Transverse colon (tissue), 4 donors: ENCODE measurements at places on chromosomes 12 and 14. TPM values are rescaled to one million over a fixed set of nuclear protein-coding genes. Genes with fewer than 3 reads are reported as not detected.

The IQSEC3 gene
- 0.16 TPM for total RNA-seq

The ALKBH2 gene
- total RNA-seq: not detected

The MSI1 gene
- total RNA-seq: 0.82 TPM

The LRRC9 gene
- not detected for total RNA-seq

The TSPAN11 gene
- 3.0 TPM for total RNA-seq

The VWF gene
- total RNA-seq: 51.3 TPM

The C14orf132 gene
- total RNA-seq: 5.9 TPM

The PALS1 gene
- 48.7 TPM for total RNA-seq

The IGF1 gene
- total RNA-seq: 15.5 TPM

The B4GALNT3 gene
- 166 TPM for total RNA-seq

- no peaks in the 10 kb centered on the region for H3K4me1 ChIP-seq
- H3K27ac ChIP-seq: no peak overlapping the region
- no peak overlapping the region for H3K4me3 ChIP-seq
- DNase-seq: no peak
Observed at GRCh38 chr12:46886541-46887041, 60.8 kb upstream of the SLC38A4 start.

- H3K4me1 ChIP-seq: peaks cover 27% of the 10 kb centered on the region
- no peak for DNase-seq
- H3K27ac ChIP-seq: no peak overlapping the region
- no peaks in the 10 kb centered on the region for H3K27me3 ChIP-seq
- no peaks in the 10 kb centered on the region for H3K36me3 ChIP-seq
Observed at GRCh38 chr14:71362282-71362681, 455.0 kb downstream of the PCNX1 start.

- H3K27ac ChIP-seq: no peak overlapping the region
- peaks cover 41% of the 10 kb centered on the region for H3K36me3 ChIP-seq
- no peaks in the 10 kb centered on the region for H3K27me3 ChIP-seq
- no peaks in the 10 kb centered on the region for H3K4me1 ChIP-seq
- no peak for DNase-seq
- no peak overlapping the region for H3K4me3 ChIP-seq
Observed at GRCh38 chr12:2804393-2805142, 7.9 kb upstream of the ITFG2 start.

GRCh38 chr14:30708157-30708556 is 86.0 kb downstream of the SCFD1 start:
- H3K4me3 ChIP-seq: no peak overlapping the region
- H3K27ac ChIP-seq: no peak overlapping the region
- no peak for DNase-seq
- H3K4me1 ChIP-seq: no peaks in the 10 kb centered on the region

DNA sequence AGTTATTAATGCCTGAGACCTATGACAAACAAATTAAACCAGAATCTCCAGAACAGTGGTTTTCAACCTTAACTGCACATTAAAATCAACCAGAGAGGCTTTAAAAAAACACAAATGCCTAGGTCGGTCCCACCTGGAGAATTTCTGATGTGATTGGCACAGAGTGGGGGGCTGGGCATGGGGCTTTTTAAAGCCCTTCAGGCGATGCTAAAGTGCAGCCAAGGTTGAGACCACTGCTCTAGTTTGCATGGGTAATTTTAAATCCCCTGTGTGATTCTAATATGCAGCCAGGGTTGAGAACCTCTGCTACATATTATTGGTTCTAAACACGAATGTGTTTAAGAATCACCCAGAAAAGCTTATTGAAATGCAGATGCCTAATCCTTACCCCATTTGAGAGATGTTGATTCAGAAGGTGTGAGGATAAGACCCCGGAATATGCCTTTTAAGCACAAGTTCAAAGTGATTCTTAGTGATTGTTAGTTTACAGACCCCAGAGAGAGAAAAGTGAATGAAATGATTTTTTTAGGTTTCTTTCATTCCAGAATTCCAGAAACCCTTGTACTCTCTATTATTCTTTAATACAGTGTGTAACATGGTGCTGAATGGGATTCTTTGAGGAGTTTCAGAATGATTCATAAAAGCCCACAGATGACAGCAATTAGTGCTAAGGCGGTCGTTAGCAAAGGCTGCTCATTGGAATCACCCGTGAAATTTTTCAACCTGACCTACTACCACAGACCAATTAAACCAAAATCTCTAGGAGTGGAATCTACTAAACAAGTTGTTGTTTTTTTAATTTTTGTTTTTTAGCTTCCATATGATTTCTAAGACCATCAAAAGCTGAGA is 44.9 kb downstream of the LIN7A start:
- H3K4me3 ChIP-seq: no peak overlapping the region
- H3K27ac ChIP-seq: no peak overlapping the region
- H3K27me3 ChIP-seq: no peaks in the 10 kb centered on the region
- no peaks in the 10 kb centered on the region for H3K4me1 ChIP-seq
- H3K36me3 ChIP-seq: no peaks in the 10 kb centered on the region

DNA sequence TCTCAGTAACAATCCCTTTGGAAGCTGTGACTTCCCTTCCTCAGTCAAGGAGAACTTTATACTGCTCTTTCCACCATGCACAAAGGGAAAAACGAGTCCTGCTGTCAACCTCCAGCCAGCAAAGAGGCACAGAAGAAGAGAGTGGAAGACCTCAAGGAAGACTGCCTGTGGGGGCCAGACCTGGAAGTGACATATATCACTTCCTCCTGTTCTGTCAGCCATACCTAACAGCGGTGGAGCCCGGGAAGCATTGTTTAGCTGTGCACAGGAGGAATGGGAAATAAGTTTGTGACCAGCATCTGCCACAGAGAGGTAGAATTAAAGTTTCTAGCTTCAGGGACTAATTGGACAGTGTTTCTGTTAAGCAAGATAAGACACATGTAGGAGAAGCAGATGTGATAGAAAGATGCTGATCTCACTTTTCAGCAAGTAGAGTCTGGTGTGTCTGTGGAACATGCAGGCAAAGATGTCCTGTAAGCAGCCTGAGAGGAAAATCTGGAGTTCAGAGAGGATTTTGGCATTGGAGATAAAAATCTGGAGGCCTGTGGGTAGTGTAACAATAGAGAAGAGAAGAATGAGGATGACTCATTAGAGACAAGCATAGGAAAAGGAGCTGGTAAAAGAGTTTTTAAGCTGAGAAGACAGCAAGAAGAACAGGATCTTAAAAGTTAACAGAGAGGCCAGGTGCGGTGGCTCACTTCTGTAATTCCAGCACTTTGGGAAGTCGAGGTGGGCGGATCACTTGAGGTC is 141.6 kb upstream of the CPSF6 start:
- H3K36me3 ChIP-seq: no peaks in the 10 kb centered on the region
- DNase-seq: no peak
- no peaks in the 10 kb centered on the region for H3K27me3 ChIP-seq
- no peak overlapping the region for H3K4me3 ChIP-seq

DNA sequence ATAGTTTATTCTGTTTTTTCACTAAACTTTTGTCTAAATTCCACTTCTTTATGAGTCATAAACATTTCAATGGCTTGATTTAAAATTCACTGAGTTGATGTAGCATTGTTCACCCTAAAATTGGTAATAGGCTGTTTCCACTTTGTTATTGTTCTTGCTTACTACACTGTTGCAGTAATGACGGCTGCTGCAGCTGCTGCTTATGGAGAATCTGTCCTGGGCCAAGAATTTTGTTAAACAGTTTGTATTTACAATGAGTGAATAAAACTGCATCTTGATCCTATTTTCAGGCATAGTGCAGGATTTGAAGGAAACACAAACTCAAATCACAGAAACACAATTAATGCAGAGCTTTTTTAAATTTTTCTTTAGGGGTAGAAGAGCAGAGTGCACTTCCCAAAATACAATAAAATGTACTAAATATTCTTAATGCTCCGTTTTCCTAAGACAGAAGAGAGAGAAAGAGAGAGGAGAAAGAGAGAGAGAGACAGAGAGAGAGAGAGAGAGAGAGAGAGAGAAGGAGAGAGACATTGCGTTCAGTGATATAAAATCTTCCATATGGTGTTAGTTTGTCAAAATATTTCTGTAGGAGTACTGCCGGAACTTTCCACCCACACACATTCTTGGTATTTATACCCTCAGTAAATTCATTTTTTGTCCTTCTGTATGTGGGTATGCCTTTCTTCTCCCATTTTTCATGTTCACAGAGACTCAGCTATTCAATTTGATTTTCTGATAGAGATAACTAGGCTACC is 266.4 kb downstream of the LRFN5 start:
- no peak overlapping the region for H3K27ac ChIP-seq
- no peak for DNase-seq
- H3K27me3 ChIP-seq: no peaks in the 10 kb centered on the region

GRCh38 chr14:73463411-73463810 is 5.1 kb upstream of the NUMB start:
- H3K27me3 ChIP-seq: no peaks in the 10 kb centered on the region
- H3K4me3 ChIP-seq: peak overlapping the region; percentile 35
- peaks cover 69% of the 10 kb centered on the region for H3K4me1 ChIP-seq
- H3K27ac ChIP-seq: peak overlapping the region; percentile 87
- peak; percentile 26 for DNase-seq
- H3K36me3 ChIP-seq: no peaks in the 10 kb centered on the region

DNA sequence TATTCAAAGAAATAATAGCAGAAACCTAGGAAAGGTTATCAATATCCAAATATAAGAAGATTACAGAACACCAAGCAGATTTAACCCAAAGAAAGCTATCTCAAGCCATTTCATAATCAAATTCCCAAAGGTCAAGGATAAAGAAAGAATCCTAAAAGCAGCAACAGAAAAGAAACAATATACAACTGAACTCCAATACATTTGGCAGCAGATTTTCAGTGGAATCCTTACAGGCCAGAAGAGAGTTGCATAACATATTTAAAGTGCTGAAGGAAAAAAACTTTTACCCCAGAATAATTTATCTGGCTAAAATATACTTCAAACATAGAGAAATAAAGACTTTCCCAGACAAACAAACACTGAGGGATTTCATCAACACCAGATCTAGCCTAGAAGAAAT is 54.3 kb downstream of the DENND5B start:
- no peaks in the 10 kb centered on the region for H3K27me3 ChIP-seq
- H3K36me3 ChIP-seq: no peaks in the 10 kb centered on the region
- H3K4me3 ChIP-seq: no peak overlapping the region
- peaks cover 15% of the 10 kb centered on the region for H3K4me1 ChIP-seq
- no peak overlapping the region for H3K27ac ChIP-seq

GRCh38 chr14:21902561-21903181 is 229.1 kb upstream of the OR4E1 start:
- no peak overlapping the region for H3K4me3 ChIP-seq
- H3K36me3 ChIP-seq: no peaks in the 10 kb centered on the region
- no peaks in the 10 kb centered on the region for H3K4me1 ChIP-seq
- no peak for DNase-seq
- H3K27ac ChIP-seq: no peak overlapping the region
- H3K27me3 ChIP-seq: no peaks in the 10 kb centered on the region

GRCh38 chr12:46998811-46999368 is 80.5 kb upstream of the PCED1B start:
- no peaks in the 10 kb centered on the region for H3K27me3 ChIP-seq
- no peak overlapping the region for H3K27ac ChIP-seq
- DNase-seq: no peak
- no peaks in the 10 kb centered on the region for H3K4me1 ChIP-seq
- no peaks in the 10 kb centered on the region for H3K36me3 ChIP-seq

DNA sequence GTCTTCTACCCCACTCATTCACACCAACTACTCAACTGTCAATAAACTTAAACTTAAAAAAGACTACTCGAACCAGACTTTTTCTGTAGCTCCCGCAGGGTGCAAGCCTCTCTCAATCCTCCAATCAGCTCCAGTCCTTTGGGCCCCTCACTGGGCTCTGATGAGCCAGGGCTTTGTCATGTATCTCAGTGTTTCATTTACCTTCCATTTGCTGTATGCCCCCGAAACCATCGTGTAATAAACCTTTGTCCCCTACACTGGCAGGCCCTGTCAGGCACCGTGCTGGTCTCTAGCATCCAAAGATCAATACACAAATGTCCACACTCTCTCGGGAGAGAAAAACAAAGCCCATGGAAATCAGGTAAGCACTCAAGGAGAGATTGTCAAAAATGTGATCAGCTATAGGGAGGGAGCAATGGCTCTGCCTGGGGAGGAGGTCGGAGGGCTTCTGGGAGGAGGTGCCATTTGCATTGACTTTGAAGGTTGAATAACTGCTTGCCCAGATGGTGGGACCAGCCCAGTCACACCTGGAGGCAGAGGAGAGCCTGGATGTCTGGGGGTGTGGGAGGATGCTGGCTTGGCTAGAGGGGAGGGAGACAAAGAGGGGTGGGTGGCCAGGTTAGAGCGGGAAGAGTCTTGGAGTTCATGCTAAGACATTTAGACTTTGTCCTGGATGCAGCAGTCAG is 42.1 kb upstream of the DICER1 start:
- H3K27me3 ChIP-seq: no peaks in the 10 kb centered on the region
- no peaks in the 10 kb centered on the region for H3K4me1 ChIP-seq
- H3K27ac ChIP-seq: no peak overlapping the region
- no peak for DNase-seq

GRCh38 chr12:4116251-4117111 is 157.1 kb upstream of the CCND2 start:
- no peak overlapping the region for H3K4me3 ChIP-seq
- peak overlapping the region; percentile 75 for H3K27ac ChIP-seq
- no peaks in the 10 kb centered on the region for H3K36me3 ChIP-seq

GRCh38 chr14:72559202-72559601 is 334.7 kb downstream of the DPF3 start:
- DNase-seq: no peak
- no peaks in the 10 kb centered on the region for H3K27me3 ChIP-seq
- no peaks in the 10 kb centered on the region for H3K36me3 ChIP-seq
- H3K4me1 ChIP-seq: no peaks in the 10 kb centered on the region
- H3K27ac ChIP-seq: no peak overlapping the region

DNA sequence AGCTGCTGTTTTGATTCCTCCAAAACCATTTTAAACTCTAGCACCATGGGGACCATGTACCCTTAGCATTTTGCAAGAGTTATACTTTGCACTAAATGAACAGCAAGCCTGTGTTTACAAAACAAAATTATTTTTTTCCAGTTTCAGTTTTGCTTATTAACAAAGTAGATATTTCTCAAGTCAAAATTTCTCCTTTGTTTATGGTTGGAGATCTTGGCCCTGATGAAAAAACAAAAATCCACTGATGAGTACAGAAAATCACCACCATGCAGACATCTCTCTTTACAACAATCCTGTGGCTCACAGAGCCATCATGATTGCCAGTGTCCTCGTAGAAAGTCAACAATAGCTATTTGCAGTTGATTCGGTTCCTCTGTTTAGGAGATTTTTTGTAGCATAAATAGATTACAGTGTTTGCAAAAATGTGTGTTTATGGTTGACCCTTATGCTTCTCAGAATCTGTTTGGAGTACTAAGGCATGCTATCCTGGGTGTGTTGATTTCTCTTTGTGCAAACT is 201.1 kb upstream of the NUDT4 start:
- H3K36me3 ChIP-seq: no peaks in the 10 kb centered on the region
- no peaks in the 10 kb centered on the region for H3K27me3 ChIP-seq
- peaks cover 24% of the 10 kb centered on the region for H3K4me1 ChIP-seq
- no peak overlapping the region for H3K4me3 ChIP-seq

DNA sequence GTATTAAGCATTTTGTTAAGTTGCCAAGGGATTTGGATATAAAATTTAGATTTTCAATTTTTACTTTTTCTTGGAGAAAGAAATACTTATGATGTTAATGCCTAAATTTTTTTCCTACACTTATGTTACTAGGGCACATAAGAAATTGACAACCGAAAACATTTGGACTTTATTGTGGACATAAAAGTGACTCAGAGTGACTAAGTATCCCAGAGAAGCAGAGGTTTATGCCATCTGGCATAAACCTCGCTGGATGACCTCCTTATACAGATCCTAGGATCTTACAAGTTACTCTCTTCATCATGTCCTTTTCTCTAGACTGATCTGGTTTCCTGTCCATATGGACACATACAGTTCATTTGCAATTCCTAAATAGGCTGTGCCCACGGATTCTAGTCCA is 89.8 kb downstream of the RERG start:
- no peaks in the 10 kb centered on the region for H3K4me1 ChIP-seq
- H3K36me3 ChIP-seq: no peaks in the 10 kb centered on the region
- no peak overlapping the region for H3K4me3 ChIP-seq
- no peak for DNase-seq
- H3K27ac ChIP-seq: peak overlapping the region; percentile 14
- no peaks in the 10 kb centered on the region for H3K27me3 ChIP-seq
